ENCODE measurements at places on chromosomes 1 and 21.

DNA sequence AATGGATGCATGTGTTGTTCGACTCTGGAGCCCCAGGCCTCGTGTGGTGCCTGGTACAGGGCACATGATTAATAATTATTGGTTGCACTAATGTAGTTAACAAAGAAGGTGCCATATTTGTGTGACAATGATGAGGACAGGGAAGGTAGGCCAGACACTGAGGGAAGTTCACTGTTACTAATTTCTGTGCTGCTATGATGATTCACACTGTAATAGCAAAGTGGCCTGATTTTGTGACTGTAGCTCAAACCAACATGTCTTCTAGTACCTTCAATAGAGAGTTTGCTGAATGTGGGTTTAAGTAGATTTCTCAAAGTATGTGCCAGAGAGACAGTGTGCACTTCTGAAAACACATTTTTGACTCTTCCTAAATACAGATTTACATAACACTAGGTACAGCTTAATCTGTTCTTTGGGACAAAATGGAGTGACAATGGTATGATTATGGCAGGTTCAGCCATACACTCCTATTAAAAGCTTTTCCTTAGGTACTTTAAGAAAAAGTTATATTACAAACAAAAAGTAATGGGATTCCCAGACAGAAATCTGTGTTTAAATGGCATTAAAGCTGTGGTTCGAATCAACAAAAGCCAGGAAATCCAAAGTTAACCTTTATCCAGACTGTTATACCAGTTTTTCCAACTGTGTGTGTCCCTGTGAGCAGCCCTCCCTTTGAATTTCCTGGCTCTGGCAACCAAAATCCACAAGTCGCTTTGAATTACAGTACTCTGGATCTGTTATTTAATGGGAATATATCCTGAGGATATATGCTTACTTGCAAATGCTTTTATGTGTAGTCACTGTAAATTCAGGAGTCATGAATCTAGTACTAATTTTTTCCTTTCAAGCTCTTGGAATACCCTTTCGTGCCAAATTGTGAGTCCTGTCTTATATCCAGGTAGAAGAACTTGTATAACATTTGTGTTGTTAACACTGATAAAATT lies 277.1 kb upstream of the SGIP1 start:
- DNase-seq = no peak

- no peak for DNase-seq
Measured at GRCh38 chr21:43575473-43575844, 83.8 kb downstream of the HSF2BP start.

DNA sequence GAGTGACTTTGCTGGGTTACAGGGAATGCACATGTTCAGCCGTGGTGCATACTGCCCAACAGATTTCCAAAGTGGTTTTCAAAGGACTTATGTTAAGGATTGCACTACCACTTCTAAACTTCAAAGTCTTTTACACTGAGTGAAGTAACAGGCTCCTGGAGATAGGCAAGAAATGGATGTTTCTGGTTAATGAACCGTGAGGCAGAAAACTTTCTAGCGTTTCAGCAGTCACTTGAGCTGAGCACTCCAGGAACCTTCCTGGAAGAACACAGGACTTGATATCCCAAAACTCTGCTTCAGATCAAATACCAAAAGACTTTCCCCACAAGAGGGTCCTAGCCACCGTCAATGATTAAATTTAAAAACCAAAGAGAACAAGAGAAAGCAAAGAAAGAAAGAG lies 74.3 kb upstream of the ATP1A1 start:
- DNase-seq = no peak

DNA sequence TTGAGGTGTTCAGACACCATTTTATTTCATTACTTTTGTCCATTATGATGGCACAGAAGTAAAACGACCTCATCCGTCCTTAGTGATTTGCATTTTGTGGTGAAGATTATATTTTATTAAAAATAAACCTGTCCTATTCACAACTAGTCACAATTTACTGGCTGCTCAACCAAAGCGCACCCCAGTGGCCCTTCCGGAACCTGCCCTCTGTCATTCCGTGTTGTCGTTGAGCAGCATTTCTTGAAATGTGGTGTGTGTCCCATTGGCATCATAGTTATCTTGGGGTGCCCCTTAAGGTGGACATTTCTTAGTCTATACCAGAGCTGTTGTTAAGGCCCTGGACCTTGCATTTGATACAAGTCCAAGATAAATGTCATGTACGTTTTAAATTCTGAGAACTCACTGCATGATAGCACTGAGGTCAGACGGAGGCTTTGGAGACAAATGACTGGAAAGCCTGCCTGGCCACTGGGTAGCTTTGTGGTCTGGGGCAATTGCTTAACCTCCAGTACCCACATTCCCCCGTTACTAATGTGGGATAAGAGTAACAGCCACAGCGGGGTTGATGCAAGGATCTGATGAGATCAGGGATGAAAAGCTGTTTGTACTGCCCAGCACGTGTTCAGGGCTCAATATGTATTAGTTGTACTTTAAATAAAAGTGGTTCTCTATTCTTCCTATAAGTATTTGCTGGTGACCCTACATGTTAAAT lies 36.2 kb downstream of the BACH1 start:
- no peak for DNase-seq
